ENCODE measurements at places on chromosomes 3 and 15. TPM values are rescaled to one million over a fixed set of nuclear protein-coding genes. Genes with fewer than 3 reads are reported as not detected.
A peak's percentile ranks its signal among the peaks of the same experiment; 100 is the strongest.

CAMK2N2 gene
- total RNA-seq: 14.8 TPM

FBXL22 gene
- not detected for total RNA-seq

A4GNT gene
- total RNA-seq: not detected

JMJD7 gene
- 26.6 TPM for total RNA-seq

GRAMD1C gene
- 2.1 TPM for total RNA-seq

GOLGA6A gene
- 0.83 TPM for total RNA-seq

ITIH1 gene
- total RNA-seq: not detected

CLSTN2 gene
- 3.1 TPM for total RNA-seq

- no peak for DNase-seq
These were observed 45.0 kb downstream of the CLSTN2 start for GRCh38 chr3:139979991-139980390.

DNA sequence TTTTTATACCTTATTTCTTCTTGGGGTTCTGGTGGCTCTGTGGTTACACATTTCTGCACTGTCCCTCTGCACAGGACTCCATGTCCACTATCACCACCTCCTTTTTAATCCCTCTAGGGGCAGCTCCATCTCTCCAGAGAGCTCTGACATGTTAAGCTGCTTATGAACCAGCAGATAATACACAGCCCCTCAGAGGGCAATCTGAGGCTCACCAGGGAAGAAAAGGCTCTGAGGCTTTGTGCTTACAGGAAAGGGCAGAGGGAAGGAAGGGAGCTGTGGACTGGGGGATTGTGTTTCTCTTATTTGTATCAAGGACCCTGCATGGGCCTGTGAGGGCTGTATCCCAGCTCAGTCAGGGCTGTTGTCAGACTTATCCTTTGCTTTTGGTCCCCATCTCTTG lies 164.5 kb downstream of the EPHB1 start:
- no peak for DNase-seq

DNA sequence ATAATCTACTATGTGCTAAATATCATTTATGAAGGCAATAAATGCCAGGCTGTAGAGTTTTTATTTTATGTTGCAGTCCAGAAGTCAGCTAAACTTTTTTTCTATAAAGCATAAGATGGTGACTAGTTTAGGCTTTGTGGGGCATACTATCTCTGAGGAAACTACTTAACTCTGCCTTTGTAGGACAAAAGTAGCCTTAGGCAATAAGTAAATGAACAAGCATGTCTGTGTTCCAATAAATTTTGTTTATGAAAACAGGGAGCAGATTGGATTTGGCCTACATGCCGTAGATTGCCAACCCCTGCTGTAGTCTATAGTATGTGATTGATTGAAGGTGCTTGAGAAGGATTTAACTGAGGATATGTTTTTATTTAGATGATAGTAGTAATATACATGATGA lies 502.5 kb upstream of the NAALADL2 start:
- no peak for DNase-seq

DNA sequence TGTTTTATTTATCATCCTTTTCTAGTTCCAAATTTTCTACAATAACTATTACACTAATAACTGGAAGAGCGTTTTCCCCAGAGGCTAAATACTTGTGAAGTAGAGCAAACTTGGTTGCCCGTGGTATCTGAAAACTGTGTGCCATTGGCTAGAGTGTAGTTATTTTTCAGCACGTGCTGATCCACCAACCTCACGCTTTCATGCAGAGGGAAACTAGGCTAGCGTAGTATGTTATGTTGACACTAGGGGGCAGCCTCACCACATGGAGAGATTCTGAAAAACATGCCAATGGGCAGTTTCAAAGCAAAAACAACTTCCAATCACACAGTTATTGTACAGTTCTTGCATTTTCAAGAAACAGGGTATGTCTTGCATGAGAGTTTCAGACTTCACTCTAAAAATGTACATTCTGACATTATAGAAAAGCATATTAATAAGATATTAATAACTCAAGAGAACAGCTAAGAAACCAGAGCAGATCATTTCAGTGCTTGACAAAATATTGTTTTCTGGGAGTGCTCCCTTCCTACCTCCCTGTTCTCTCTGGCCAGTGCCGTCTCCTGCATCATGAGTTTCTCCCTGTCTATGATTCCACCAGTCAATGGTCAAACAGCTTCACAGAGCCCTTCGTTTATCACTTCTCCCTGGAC lies 39.7 kb downstream of the SPATA12 start:
- peak; percentile 73 for DNase-seq

DNA sequence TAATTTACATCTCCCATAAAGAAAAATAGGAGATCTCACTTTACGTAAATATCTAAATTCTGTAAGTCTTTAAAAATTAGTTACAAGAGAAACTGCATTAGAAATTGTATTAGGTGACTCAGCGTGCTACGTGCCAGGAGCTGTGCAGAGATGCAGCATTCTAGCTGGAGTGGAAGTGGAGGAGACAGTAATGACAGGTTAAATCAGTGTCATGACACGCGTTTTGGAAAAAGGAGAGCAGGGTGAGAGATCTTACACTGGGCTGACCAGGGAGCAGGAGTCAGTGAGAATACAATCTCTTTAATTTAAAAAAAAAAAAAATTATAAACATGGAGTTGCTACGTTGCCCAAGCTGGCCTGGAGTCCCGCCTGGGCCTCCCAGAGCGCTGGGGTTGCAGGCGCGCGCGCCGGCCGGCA lies 635 bp downstream of the TUBGCP5 start:
- DNase-seq: no peak

DNA sequence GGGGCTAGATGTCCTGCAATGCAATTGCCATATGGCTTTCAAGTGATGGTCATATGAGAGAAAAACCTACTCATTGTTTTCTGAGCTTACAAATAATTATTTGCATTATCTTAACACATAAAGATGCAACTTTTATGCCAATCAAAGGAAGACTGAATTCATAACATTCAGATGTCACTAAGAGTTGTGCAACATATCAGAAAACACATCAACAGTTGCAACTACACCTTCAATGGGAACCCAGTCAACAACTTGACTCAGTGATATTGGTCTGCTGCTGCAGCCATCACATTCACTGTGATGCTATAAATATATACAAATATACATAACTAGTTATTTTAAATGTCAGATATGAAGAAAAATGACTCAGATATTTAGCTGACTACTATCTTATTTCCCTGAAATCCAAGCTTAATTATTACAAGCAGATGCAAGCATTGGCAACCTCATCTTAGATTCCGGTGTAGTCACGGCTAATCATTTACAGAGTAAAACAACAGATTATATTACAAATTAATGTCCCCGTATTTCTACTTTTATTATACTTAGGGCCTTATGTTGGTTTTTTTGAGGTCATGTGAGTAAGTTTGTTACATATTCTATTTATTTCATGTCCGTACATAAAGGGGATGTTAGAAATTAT lies 23.7 kb downstream of the CNTN3 start:
- no peak for DNase-seq

- no peak for DNase-seq
These were observed 232.3 kb downstream of the SNRPN start for GRCh38 chr15:25186906-25187645.

- DNase-seq: no peak
These were observed 48.9 kb downstream of the SCN5A start for GRCh38 chr3:38600551-38600950.

DNA sequence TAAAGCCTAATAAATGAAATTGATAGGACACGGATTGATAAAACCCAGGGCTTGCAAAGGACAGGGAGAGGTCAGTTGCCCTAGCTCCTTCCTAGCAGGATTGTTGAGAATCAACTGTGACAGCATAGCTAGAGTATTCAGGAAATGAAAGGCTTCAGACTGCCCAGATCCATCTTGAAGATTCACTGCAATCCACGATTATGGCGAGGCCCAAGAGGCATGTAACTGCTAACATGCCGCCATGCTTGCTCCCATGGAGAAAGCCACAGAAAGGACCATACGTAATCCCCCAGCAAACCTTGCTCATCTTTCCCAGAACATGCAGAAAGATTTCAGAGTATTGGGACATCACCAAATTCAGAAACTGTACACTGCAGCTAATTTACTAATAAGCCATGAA lies 41.3 kb downstream of the MYH15 start:
- DNase-seq: no peak

GRCh38 chr3:109985943-109986555 lies 648.7 kb upstream of the DPPA4 start:
- no peak for DNase-seq

DNA sequence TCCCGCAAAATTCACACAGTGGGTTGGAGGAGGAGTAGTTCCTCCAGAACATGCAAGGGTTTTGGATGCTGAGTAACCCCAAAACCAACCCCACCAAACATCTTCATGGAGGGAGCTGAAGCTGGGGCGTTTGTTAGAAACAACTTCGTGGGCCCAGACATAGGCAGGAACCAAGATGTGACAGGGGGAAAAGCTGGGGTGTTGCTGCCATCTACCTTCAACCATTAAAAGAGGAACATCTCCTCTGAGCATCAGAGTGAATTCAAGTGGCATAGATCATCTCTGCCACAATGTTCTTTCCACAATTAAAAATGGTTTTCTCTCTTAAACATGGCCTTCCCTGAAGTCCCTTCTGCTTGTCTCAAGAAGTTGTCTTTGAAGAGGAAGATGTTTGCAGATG lies 20.5 kb downstream of the SIDT1 start:
- DNase-seq: no peak

DNA sequence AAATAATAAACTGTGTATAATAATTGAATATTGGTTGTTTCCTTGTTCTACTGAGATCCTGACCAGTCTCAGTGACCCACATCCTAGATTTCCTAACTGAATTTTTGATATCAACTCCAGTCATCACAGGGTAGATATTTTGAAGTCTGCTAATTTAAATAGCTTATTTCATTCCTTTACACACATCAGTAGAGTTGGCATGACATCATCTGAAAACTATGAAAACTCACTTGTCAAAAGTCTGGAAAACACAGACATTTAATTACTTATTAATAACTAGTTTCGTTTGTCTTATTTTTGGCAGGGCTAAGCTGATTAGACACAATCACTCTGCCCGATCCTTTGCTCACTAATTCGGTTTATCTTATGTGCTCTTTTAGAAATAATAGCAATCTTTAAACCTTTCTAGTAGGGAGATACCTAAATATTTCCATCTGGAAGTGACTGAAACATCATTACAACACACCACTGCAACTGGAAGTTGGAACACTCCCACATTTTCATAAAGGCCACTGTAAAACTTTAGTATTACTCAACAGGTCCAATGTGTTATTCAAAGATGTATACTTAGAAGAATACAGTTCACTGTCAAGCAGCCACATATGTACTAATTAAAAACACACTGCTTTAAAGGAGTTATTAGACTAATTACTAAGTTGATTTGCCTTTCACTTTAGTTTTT lies 198.4 kb upstream of the ZNF717 start:
- no peak for DNase-seq

DNA sequence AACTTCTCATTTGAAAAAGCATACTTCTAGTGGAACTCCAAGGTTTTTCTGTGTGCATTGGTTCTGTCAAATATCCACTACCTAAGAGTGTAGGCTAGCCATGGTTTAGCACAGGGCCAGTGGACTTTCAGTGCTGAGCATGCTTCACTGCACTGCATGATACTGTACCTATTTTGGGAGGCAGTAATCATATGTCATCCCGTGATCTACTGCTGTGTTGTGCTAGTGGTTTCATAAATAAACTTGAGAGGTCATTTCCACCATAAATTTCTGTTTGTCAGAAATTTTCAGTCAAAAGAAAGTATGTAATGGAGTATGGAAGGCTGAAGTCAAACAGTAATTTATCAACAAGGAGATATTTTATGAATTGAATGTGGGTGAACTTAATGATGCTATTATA lies 203.6 kb downstream of the ROBO1 start:
- no peak for DNase-seq

DNA sequence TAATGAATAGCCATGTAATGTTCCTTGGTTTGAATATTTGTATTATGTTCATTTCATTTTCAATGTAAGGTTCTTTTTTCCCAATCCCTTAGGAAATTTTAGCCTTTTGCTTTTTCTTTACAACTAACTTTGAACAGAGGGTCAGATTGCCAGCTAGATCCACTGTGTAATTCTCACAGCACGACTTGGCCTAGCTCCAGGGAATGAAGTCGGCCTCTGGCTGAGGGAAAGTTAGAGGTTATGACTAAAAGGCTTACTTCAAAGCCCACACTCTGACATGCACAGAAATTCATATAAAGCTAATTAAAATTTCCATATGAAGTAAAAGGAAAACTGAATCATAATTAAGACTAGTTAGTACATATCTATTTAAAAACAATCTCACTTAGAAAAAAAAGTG lies 38.7 kb downstream of the ROBO1 start:
- DNase-seq: no peak

GRCh38 chr3:114571363-114571762 lies 277.5 kb downstream of the TIGIT start:
- DNase-seq: no peak

DNA sequence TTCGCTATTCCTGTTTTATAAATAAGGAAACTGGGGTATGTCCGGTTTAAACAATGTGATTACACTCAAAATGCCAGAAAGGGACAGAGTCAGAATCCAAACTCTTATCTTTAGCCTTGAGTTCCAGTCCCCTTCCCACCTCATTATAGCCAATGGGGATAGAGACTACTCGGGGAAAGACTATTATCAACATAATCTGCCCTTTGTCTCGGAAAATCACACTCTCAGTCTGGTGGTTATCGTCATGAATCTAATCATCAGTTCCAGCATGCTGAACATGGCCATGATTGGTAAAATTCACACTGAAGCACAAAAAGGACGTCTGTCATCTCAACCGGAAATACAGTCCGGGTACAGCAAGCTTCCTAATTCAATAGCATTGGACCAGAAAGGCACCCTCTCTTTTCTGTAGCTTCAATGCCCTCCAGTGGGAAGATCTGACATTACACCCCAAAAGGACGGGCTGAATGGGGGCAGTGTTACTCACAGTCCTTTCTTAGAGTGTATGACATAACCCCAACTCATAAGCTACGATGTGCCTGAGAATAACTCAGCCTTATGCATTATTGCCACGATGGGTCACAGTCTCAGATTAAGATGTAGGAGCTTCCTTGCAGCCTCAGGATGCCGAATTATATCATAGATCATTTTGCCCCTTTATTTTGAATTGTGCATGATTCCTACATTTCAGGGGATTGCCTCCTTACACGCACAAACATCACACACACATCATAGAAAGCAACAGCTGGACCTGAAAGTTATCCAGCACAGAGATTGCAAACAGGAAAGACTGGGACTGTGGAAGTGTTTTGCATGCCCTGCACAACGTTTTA lies 390.4 kb upstream of the LMCD1 start:
- peak; percentile 67 for DNase-seq

- no peak for DNase-seq
These were observed 249.2 kb downstream of the OPA1 start for GRCh38 chr3:193842029-193842798.

GRCh38 chr3:145906301-145906700 lies 254.7 kb downstream of the PLOD2 start:
- DNase-seq: no peak

GRCh38 chr15:92576597-92577200 lies 78.9 kb downstream of the FAM174B start:
- DNase-seq: no peak

- DNase-seq: no peak
These were observed 77.2 kb downstream of the CD200R1L start for GRCh38 chr3:112769286-112769978.

DNA sequence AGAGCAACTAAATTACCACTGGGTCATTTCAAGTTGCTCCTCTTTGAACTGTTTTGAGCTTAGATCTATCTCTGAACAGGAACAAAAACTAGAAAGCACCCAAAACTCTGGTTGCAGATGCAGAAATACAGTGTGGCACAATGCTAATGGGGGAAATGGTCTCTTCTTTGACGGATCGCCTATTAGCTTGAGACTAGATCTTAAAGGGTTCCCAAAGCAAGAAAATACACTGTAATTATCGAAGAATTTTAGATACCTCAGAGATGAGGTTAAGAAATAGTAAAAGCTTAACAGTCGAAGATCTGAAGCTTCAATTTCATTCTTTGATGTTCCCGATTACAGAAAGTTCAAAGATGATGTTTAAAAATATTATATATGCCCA lies 818 bp downstream of the PPP1R2 start:
- no peak for DNase-seq

All from glutamatergic neuron (in vitro differentiated cells).